HT1080 (cell line): ENCODE measurements at places on chromosomes 5 and 9. TPM values are rescaled to one million over a fixed set of nuclear protein-coding genes. Genes with fewer than 3 reads are reported as not detected.

DNA sequence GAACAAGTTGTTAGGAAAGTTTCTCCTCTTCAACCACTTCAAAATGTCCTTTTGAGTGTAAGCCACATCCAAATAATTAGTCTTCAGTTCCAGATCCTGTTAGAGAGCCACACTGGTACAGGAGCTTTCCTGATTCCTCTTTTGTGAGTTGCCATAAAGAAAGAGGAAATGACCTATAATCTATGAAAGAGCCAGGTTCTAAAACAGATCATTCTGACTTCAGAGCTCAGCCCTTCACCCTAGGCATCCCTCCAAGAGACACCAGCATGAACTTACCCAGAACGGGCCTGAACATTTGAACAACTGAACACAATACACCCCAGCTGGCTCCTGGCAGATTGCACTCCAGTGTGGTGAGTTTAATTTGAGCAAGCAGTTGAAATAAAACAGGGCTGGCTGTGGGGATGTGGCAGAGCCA, 25.7 kb downstream of the SLC1A1 start:
- DNase-seq = no peak

DNA sequence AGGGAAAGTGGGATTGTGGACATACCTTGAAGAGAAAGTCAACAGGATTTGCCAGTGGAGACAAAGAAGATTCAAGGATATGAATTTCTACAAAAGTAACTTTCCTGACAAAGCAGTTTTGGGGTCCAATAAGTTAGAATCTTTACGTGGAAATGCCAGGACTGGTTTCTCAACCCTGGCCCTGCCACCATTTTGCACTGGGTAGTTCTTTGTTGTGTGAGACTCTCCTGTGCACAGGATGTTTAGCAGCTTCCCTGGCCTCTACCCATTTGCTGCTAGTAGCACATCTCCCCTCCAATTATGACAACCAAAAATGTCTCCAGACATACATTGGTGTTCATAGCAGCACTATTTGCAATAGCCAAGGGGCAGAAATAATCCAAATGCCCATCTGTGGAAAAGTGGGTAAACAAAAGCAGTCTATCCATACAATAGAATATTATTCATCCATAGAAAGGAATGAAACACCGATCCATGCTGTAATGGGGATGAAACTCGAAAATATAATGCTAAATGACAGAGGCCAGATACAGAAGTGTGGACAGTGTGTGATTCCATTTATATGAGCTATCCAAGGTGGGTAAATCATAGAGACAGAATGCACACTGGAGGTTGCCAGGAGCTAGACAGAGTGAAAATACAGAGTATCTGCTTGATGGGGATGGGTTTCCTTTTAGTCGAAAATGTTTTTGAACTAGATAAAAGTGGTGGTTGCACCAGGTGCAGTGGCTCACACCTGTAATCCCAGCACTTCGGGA, 91.4 kb downstream of the NSUN2 start:
- DNase-seq = no peak

FAM200C gene
- 5.0 TPM in 2 replicates for total RNA-seq

RETREG1 gene
- total RNA-seq = 0.60 and 1.4 TPM in 2 replicates
